ENCODE measurements at places on chromosomes 2 and 18.

GRCh38 chr2:201127570-201127969, 11.6 kb downstream of the CFLAR start:
- no peak for DNase-seq

- no peak for DNase-seq
Measured at GRCh38 chr2:108536133-108536780, 2.0 kb downstream of the LIMS1 start.

DNA sequence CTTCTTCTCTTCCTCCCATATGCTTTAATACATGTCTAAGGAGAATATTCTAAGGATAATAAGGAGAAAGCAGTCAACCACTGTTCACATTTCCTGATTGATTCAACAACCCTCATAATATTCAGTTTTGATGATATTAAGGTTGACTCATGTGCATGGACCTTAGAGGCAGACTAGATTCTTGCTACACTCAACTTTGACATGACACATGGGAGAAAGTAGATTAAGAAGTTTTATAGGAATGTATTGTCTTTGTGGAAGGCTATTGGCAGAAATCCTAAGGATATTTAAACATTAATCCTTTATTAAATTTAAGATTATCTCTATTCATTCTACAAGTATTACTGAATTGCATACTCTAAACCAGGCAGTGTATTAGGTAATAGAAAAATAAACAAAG, 309.1 kb upstream of the CYRIA start:
- no peak for DNase-seq

- DNase-seq, result no peak
Measured at GRCh38 chr18:66872277-66872676, 268.4 kb upstream of the CDH19 start.

- DNase-seq, result no peak
Measured at GRCh38 chr2:217822296-217823252, 180.2 kb downstream of the TNS1 start.
